ENCODE measurements at places on chromosomes 4 and X.

DNA sequence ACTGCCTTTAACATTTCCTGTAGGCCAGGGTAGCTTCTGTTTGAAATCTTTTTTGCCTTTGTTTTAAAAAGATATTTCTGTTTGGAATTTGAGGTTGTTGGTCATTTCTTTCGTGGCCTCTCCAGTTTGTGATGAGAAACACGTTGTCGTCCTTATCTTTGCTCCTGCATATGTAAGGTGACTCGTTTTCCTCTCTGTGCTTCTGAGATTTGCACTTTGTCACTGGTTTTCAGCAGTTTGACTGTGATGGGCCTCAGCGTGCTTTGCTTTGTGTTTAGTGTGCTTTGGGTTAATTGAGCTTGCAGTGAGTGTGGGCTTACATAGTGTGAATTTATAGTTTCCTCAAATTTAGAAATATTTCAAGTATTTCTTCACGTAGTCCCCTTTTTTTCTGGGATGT lies 81.5 kb downstream of the FAM193A start:
- DNase-seq: no peak

- DNase-seq: no peak
These were observed 74.1 kb downstream of the LDB2 start for GRCh38 chr4:16824278-16824806.

GRCh38 chr4:54089875-54090274 lies 10.1 kb upstream of the GSX2 start:
- DNase-seq: no peak

DNA sequence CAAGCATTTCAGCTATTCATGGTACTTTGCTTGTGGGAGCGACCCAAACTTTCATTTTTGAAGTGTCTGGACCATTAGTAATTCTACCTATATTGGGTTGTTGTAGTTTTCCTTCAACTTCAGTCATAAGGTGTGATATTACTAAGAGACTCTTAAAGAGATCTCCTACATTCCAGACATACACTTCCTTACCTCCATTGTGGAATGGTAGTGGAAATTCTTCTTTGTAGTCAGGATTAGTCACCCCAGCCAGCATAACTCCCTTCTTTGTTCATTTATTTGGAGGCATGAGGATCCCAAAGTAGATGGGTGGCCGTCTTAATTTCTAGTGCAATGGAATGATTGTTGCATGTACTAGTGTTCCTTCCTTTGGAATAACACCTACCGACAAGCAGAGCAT lies 991.4 kb downstream of the ARAP2 start:
- no peak for DNase-seq

- no peak for DNase-seq
These were observed 50.1 kb downstream of the GABRG1 start for GRCh38 chr4:46073778-46074177.

DNA sequence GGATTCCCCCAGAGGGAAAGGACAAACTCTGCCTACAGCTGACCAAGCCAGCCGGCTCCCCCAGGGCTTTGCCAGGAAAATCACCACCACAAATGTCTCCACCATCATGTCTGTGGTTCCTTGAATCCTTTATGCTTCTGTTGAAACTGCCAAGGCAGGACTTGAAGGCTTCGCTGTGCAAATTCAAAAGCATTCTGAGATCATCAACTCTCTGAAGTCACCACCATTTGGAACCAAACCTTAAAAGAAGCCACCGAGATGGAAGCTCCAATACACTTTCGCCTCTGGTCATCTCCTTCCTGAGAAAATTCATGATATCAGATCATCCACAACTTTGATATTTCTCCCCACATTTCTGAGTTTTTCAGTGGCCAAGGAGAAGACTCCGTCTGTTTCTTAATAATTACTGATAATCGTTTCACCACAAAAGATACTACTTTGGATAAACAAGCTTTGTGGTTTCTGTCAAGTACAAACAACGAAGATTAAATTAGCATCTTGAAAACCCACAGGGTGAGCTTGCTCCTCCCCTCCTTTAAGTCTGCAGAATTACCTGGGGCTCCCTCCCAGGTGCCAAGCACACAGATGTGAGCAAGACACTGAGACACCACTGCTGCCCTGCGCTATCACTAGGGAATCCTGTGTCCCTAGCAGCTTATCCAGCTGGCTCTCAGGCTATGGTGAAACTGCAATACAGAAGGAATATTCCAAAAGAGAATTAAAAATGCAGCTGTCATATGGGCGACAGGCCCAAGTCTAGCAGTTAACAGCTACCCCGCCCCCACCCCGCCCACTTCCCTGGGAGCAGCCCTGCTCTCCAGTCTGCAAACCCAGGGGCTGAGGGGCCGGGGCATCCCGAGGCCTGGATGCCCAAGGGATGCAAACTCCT lies 125.0 kb upstream of the TBL1X start:
- no peak for DNase-seq

GRCh38 chrX:95063554-95063953 lies 1389.5 kb downstream of the FAM133A start:
- DNase-seq: no peak

- DNase-seq: no peak
These were observed 24.7 kb upstream of the LRAT start for GRCh38 chr4:154719087-154719486.

GRCh38 chrX:94288325-94288724 lies 614.3 kb downstream of the FAM133A start:
- DNase-seq: peak; percentile 10

DNA sequence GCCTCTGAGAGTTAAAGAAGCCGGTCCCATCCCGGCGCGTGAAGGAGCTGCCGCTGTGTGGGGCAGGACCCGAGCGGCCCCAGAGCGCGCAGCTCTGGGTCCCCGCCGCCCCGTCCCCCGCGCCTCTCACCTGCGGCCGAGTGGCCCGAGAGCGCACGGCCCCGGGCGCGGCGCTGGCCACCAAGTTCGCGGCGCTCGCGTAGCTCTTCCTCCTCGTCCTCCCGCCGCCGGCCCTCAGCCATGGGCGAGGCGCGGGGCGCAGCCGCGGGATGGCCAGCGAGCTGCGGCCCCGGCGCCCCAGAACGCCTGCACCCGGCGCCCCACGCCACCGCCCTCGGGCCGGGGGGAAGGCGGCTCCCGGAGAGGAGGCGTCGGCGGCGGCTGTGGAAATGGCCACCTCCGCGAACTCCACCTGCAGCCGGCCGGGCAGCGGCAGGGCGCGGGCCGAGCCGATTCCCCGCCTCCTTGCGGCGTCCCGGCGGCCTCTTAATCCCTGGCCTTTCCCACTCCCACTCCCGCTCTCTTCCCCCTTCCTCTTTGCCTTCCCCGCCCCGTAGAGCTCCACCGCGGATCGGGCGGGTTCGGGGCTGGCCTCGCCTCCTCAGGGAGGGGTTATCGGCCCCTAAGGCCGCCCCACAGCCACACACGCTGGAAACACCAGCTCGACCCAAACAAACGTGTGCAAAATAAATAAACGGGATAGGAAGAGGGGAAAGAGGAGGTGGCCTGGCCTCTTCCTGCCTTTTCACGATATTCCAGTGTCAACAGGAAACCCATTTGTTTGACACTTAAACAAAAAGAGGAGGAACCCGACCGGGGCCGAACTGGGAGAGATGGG lies at the start of gene SH3D19:
Gene SH3D19, minus strand, starts transcription at position 495 of the 838 bp plus-strand sequence. Its CDS starts 253 bp downstream, at position 242.
- DNase-seq: peak; percentile 78

DNA sequence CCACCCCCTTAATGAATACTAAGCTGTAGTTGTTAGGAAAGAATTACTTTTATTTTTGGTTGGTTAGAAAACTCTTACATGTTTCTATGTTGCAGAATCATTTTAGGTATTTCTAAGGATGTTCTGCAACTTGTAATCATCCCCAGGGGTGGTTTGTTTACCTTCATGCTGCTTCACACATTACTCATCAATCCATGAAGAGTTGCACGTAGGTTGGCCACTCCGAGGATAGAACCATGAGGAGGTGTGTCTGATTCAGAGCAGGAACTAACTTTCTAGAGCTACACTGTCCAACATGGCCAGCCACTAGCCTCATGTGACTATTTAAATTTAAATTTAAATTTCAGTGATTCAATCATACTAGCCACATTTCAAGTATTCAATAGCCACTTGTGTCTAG lies 127.2 kb upstream of the FRMPD4 start:
- DNase-seq: no peak

GRCh38 chr4:161186012-161186411 lies 977.8 kb downstream of the FSTL5 start:
- DNase-seq: no peak

- no peak for DNase-seq
These were observed 25.1 kb downstream of the DHX15 start for GRCh38 chr4:24559032-24559821.

- DNase-seq: peak; percentile 64
These were observed 38.7 kb upstream of the SLC16A2 start for GRCh38 chrX:74382613-74383012.

DNA sequence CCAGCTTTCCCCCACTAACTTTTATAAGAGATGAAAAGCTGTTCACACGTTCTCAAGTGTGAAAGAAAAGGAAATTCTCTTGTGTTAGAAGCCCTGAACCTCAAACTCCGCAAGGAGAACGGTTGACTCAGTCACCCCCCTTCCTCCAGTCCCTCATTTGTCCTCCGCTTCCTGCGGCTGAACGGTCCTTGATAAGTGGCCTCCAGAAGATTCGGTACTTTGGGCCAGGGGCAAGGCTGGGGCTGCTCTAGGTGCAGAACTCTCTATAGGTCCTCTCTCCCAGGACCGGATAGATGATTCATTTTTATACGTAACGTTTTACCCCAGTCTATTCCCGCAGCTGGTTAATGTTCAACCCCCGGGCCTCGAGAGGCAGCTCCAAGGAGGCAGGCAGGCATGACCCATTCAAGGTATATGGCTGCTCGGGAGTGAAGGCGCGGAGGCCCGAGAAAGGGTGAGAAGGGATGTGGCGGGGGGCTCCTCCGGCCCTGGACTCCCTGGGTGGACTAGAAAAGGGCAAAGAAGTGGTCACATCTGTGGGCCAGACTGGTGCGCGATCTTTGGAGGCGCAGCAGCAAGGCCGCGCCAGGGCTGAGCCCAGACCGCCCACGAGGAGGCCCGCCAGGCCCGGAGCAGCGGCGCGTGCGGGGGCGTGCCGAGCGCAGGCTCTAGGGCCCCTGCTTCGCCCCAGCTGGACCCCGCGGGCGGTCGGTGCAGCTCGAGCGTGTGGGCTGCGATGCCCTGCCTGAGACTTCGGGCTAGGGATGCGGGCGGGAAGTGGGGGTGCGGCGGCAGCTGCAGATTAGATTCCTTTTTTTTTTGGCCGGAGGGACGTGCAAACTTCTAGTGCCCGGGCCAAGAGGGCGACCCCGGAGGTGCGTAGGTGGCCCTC lies 11.7 kb downstream of the PITX2 start:
- DNase-seq: no peak

GRCh38 chr4:109611045-109611646 lies 51.1 kb downstream of the MCUB start:
- no peak for DNase-seq

- no peak for DNase-seq
These were observed 26.9 kb downstream of the SLC2A9 start for GRCh38 chr4:9994246-9994847.

- peak; percentile 72 for DNase-seq
These were observed 672 bp upstream of the NAT8L start for GRCh38 chr4:2058264-2059045.

DNA sequence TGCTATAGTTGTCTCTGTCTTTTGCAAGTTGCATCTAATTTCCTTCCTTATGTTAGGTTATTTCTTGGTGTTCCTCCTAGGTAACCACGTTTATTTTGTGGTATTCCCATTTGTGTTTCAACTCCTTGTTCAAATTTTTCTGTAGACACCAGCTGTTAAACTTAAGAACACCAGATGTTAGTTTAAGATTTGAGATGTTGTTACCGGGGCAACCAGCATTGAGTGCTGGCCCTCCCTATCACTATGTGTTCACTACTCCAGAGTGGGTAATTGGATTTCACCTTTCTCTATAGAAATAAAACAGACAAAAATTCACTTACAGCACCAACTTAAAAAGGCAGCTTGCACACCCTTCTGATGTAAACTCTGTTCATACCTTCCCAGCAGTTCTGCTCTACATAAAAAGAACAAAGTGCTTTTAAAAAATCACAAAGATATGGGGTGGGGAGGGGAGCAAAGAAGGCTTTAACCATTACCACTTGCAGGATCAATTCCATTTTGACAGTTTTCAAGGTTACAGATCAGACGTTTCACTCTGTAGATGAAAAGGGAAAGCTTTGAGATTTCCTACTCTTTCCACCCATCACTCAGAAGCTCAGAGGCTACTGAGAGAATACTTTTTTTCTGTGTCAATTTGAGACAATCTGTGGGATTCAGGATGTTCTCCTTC lies 82.9 kb downstream of the DKK2 start:
- DNase-seq: peak; percentile 8

DNA sequence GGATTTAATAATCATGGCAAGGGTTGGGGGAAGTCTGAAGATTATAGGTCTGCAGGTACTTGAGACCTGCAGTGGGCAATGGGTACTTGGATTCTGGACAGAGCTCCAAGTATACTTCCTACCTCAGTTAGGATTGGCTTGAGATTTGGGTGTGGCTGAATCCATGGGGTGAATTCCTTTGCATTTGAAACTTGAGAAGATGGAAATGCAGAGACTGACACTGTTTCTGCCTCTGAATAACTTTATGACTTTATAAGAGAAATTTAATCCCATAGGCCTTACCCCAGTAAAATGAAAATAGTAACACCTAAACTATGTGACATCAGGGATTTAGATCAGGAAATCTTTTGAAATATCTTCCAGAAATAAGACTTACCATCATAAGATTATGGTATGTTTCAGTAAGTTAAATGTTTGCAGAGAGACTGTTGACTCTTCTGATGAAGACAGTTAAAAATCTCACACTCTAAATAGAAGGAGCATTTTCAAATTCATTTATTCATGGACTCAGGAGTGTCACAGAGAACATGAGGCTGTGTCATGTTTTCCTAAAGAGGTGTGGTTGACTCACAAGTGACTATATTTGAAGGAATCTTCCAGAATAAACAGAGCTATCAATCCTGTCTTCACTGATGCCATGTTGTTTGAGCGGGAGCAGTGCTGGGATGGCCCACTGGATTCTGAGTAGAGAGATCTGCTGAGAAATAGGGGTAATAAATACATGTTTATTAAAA lies 513.5 kb upstream of the NR3C2 start:
- DNase-seq: no peak

GRCh38 chr4:85005865-85006377 lies 39.4 kb upstream of the WDFY3 start:
- no peak for DNase-seq

DNA sequence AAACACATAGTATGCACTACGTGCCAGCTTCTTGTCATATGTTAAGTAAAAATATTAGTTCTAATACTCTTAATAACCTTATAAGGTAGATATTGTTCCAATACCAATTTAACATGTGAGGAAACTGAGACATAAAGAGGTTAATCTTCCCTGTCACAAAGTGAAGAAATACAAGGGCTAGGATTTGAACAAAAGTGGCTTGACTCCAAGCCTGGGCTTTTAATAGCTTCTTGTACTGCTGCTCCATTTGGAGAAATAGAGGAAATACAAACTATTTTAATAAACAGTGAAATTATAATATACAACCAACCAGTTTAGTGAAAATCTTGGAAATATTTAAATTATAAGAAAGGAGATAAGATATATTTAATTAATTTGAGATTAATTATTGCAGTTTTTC lies 33.2 kb downstream of the TLL1 start:
- no peak for DNase-seq

DNA sequence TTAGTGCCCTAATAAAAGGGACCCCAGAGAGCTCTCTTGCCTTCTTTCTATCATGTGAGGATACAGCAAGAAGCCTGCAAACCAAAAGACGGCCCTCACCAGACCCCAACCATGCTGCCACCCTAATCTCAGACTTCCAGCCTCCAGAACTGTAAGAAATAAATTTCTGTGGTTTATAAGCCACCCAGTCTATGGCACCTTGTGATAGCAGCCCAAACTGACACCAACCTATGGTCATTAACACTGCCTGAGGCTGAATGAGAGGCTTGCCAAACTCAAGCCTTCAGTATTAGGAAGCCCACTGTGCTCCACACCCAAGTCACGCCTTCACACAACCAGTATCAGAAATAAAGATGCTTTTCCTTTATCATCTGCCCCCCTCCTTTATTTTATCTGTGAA lies 127.3 kb upstream of the KLF3 start:
- no peak for DNase-seq
